ENCODE measurements at places on chromosomes 2 and 18.
A peak's percentile ranks its signal among the peaks of the same experiment; 100 is the strongest.

DNA sequence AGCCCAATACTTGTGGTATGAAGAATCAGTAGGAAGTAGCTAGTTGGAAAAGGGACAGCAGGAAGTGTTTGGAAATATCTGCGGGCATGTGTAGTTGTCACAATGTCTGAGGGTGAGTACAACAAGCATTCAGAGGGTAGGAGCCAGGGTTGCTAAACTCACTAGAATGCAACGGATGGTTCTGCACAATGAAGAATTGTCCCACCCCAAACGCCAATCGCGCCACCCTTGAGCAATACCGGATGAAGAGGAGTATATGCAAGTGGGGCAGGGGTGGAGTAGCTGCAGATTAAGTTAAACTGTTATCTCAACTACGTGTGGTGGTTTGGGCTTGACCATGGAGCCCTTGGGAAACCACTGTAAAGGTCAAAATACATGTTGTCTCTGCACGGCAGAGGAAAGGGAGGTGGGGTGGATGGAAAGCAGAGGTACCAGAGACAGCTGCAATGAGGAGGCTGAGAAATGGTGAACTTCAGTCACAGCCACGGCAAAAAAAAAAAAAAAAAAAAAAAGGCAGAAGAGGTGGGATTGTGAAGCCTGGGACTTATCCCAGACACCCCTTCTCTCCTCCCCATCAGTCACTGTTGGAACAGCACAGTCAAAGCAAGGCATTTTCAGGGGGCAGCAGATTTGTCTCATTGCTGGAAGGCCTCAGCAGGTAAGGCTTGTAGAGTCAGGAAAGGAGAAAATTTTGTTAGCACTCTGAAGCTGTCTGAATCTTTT lies 5.2 kb downstream of the CCL20 start:
- H3K36me3 ChIP-seq, result no peaks in the 10 kb centered on the region
- peak overlapping the region; percentile 11 for H3K27ac ChIP-seq
- H3K4me1 ChIP-seq, result peaks cover 11% of the 10 kb centered on the region
- peaks cover 21% of the 10 kb centered on the region for H3K27me3 ChIP-seq
- no peak overlapping the region for H3K4me3 ChIP-seq

GRCh38 chr2:223786943-223787342 lies 50.4 kb downstream of the AP1S3 start:
- H3K36me3 ChIP-seq, result no peaks in the 10 kb centered on the region
- no peaks in the 10 kb centered on the region for H3K27me3 ChIP-seq
- no peak for DNase-seq
- H3K4me3 ChIP-seq, result no peak overlapping the region
- no peak overlapping the region for H3K27ac ChIP-seq

DNA sequence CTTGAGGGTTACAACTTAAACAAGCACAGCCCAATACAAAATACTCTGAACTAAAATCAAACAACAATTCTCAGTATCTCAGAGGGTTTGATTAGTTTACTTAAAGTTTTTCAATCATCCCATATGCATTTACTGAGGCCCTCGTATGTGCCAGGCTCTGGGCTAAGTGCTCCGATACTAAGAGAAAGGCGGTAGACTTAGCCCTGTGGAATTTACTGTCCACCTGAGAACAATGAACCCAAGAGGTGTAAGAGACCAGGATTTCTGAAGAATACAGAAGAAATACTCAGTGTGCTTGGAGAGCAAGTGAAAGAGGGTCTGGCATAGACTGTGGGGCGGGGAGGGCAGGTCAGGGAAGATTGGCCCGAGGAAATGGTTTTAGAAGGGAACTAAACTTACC lies 25.1 kb upstream of the SCYGR1 start:
- H3K36me3 ChIP-seq, result no peaks in the 10 kb centered on the region
- no peak for DNase-seq
- no peaks in the 10 kb centered on the region for H3K27me3 ChIP-seq
- H3K4me3 ChIP-seq, result no peak overlapping the region
- H3K4me1 ChIP-seq, result peaks cover 5% of the 10 kb centered on the region

DNA sequence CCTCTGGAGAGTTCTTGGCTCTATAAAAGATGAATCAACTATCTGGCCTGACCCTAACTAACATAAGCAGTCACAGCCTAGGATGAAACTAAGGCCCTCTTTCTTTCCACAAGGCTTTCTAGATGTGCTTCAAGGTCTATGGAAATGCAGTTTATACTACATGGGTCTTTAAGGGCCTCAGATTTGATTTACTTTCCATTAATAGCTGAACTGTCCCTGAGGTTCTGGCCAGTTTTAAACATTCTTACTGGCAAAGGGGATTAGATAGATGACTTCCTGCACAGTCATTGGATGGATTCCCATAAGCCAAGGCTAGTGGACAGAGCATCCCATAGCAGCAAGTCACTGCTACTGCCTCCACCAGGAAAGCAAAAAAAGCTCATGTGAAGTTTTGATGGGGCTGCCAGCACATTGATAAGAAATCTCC lies 38.1 kb upstream of the LCLAT1 start:
- no peak for DNase-seq
- no peaks in the 10 kb centered on the region for H3K36me3 ChIP-seq
- H3K4me1 ChIP-seq, result peaks cover 88% of the 10 kb centered on the region
- H3K27me3 ChIP-seq, result no peaks in the 10 kb centered on the region

DNA sequence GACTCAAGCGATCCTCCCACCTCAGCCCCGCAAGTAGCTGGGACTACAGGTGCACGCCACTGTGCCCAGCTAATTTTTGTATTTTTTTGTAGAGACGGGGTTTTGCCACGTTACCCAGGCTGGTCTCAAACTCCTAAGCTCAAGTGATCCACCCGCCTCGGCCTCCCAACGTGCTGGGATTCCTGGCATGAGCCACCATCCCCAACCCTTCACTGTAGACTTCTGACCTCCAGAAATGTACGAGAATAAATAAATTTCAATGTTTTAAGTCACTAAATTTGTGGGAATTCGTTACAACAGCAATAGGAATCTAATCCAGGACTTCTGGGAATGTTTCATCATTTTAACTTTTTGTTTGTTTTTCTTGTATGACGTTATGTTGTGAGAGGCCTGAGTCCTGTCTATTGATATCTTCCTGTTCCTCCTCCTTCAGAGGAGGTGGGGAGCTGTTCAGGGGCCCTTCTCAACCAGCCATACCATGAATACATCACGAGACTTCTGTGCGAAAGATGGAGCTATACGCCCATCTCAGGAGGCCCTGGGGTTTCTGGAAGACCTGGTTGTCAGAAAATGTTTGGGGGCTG lies 40.0 kb downstream of the TEX44 start:
- DNase-seq, result no peak
- H3K4me1 ChIP-seq, result peaks cover 8% of the 10 kb centered on the region
- no peaks in the 10 kb centered on the region for H3K27me3 ChIP-seq
- H3K4me3 ChIP-seq, result no peak overlapping the region

GRCh38 chr2:68837861-68838341 lies 33.3 kb downstream of the BMP10 start:
- no peak overlapping the region for H3K27ac ChIP-seq
- H3K4me3 ChIP-seq, result no peak overlapping the region
- peaks cover 16% of the 10 kb centered on the region for H3K27me3 ChIP-seq
- H3K4me1 ChIP-seq, result peaks cover 4% of the 10 kb centered on the region
- DNase-seq, result no peak

DNA sequence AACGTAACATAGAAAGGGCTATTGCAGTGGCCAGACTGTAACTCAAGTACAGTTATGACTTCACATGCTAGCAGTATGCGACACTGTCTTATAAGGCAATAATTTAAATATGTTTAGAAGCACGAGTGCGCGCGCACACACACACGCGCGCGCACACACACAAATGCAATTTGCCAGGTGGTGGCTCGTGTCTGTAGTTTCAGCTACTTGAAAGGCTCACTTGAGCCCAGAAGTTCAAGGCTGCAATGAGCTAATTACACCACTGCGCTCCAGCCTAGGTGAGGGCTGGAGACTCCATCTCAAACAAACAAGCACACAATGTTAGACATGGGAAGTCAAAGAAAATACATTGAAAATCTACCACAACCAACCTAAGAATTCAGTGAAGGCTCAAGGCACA lies 103.7 kb downstream of the USP34 start:
- H3K36me3 ChIP-seq, result peaks cover 50% of the 10 kb centered on the region
- no peak overlapping the region for H3K4me3 ChIP-seq
- no peaks in the 10 kb centered on the region for H3K4me1 ChIP-seq
- DNase-seq, result no peak

Data from left ventricle myocardium inferior (tissue), 1 donor.